ENCODE measurements at places on chromosomes 13 and 19.

- peak; percentile 28 for DNase-seq
Observed at GRCh38 chr19:2123682-2124387, 27.1 kb downstream of the IZUMO4 start.

DNA sequence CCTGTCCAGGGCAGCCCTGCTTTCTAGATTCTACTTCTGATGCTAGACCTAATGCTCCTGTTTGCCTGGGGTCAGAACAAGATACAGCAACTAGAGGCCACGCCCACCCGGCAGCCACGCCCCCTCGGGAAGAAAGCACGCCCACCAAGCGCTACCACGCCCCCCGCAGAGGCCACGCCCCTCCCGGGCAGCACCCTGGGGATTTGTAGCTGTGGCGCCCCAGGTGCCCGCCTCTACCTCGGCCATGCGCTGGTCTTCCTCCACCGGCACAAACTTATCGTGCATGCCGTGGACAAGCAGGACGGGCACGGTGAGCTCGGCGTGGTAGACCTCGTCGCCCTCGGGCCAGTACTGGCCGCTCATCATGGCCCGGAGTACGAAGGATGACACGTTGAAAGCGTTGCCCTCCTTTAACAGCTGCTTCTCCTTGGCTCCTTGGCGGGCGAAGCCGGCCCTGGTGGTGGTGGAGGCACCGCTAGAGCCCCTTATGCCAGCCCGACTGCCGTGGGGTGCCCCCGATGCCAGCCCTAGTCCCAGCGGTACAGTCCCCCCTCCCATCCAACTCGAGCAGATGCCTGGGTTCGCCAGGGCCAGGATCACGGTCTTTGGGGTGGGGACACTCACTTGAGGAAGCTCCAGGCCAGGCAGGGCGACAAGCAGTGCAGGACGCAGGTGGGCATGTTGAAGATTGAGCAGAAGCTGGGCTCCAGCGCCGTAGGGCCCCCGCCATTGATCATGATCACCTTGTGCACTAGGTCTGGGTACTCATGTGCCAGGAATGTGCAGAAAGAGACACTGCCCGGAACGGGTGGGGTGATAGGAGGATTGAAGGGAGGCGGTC is 9.0 kb downstream of the ABHD8 start:
- DNase-seq: peak; percentile 80

DNA sequence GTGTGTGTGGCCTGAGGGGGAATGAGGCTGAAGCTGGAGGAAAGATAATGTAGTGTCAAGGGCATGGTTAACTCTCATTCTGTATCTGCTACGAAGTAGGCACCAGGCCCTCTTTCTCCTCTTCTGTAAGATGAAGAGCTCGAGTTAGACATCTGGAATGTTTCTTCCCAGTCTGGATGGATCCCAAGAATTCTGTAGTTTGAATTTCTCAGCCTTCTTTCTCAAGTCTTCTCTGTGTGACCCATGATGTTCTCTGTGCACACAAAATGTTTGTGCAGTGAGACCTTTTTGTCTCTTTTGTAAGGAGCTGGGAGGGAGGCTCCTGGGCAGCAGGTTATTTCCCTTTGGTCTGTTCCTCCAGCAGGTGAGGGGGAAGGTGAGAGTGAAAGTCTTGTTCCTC is 13.7 kb downstream of the FGF9 start:
- DNase-seq: no peak

GRCh38 chr13:108597943-108598342 is 31.5 kb upstream of the MYO16 start:
- no peak for DNase-seq

GRCh38 chr19:18903156-18904037 is 7.4 kb upstream of the CERS1 start:
- DNase-seq: no peak

DNA sequence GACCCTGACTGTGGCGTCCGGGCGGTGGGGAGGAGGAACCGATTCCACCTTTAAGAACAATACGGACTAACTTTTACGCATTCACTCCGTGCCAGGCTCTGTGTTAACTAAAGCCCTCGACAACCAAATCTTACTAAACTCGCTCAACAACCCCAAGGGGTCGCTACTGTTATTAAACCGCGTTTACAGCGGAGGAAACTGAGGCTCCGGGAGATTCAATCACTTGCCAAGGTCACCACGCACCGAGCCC is 1.2 kb downstream of the SAMD1 start:
- DNase-seq: no peak

DNA sequence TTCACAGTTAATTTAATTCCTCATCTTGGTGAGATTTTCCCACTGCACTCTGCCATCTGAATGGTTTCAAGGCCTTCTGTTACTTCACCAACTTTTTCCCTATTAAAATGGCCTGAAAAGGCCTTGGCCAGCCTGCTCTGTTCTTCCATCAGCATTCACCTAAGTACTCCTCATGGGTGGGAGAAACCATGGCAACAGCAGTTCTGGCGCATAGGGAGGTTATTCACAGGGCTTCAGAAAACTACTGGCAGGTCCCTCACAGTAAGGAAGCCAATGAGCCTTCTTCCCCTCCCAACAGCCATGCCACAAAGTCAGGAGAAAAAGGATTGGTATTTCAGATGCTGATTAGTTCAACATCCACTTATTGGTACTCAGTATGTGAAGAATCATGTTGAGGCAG is 17.2 kb upstream of the GJB2 start:
- DNase-seq: no peak

GRCh38 chr13:66914155-66914554 is 316.0 kb downstream of the PCDH9 start:
- no peak for DNase-seq

- DNase-seq: no peak
Observed at GRCh38 chr13:35785576-35786303, 309.3 kb upstream of the MAB21L1 start.

GRCh38 chr13:45333251-45333976 is 7.6 kb downstream of the TPT1 start:
- no peak for DNase-seq

DNA sequence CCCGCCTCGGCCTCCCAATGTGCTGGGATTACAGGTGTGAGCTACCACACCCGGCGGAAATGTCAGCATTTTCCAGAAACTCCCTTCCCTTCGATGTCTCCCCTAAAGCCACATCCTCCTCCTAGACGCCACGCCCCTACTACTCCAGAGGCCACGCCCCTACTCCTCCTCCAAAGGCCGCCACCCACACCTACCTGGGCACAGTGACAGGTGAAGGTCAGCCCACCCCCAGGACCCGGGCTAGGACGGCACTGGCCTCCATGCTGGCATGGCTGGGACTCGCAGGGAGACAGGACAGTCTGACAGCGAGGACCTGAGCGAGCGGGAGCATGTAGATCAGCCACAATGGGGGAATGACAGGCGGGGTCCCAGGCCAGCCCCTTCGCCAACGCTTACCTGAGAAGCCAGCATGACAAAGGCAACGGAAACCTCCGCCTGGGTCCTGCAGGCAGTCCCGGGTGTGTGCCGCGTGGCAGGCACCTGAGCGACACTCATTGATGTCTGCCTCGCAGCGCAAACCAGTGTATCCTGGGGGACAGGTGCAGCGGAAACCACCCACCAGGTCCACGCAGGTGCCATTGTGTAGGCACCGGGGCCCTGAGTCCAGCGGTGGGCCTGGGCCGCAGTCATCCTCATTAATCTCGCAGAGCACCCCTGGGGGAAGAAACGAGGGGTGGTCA is 22.0 kb downstream of the NOTCH3 start:
- DNase-seq: no peak

DNA sequence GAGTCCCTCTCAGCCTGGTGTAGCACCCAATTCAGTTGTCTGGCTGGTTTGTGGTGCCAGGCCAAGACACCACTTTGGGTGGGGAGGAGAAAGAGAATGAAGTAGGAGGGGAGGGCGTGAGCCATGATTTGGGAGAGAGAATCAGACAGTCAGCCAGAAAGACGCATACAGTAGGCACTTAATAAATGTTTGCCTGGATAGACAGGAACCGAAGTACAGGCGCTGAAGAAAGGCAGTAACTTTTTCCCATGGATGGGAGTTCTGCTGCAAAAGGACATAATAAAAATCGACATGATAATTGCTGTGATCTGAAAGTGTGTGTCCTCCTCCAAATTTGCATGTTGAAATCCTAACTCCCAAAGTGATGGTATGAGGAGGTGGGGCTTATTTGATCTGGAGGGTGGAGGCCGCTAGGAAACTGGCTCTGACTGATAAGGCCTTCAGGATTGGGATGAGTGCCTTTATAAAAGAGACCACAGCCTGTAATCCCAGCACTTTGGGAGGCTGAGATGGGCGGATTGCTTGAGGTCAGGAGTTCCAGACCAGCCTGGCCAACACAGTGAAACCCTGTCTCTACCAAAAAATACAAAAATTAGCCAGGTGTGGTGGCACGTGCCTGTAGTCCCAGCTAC is 38.4 kb upstream of the PDCD5 start:
- no peak for DNase-seq

GRCh38 chr13:33798023-33798422 is 19.9 kb upstream of the RFC3 start:
- DNase-seq: no peak

DNA sequence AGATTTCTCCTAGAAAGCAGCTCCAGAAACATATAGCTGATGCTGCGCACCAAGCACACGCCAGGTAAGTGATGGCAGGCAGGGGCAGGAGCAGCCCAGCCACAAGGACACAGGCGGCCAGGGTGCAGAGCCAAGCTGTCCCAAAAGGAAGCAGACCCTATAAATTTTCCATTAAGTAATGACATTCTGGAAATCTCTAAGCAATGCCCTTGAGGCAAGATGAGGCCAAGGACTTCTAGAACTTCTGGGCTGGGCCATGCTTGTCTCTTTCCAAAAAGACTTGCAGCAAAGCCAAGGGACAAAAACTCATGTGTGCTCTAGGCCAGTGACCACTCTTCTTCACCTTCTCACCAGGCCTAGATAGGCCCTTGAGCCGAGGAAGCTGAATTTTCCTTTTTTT is 42.2 kb upstream of the EPHX3 start:
- no peak for DNase-seq

DNA sequence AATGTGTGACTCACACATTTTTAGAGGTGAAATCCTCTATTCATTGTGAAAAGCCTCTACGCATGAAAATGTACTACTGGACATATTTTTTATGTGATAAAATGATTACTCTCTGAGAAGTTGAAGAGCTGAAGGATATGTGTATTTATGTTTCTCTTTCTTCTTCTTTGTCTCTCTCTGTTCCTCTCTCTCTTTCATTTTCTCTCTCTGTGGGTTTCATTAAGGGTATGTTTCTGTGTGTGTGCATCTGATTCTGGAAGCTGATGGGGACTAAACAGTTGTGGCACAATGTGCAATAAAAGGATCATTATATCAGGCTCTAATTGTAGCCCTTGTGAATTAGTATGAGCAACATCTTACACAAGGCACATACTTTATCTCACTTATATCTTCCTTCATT is 867.7 kb downstream of the PCDH9 start:
- DNase-seq: no peak

DNA sequence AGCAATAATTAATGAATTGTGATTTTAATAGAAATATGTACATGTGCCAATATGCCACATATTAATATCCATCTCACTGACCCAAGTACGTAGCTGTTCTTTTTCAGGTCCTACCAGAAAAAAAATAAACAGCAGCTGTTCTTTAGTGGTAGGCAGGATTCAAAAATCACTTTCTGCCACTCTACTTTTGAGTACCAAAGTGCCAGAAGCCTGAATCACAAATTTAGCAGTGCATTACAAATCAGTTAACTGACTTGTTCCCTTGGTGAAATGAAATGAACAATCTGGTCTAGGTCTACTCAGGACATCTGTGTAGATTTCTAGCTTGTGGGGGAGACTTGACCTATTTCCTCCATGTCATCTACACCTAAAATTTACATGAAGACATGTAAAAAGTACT is 775.5 kb upstream of the GPC6 start:
- no peak for DNase-seq

- no peak for DNase-seq
Observed at GRCh38 chr13:60164234-60164889, 634 bp upstream of the DIAPH3 start.

- DNase-seq: no peak
Observed at GRCh38 chr19:23263870-23264590, 13.8 kb upstream of the ZNF724 start.

GRCh38 chr19:55196803-55197202 is 12.5 kb downstream of the PTPRH start:
- DNase-seq: no peak

DNA sequence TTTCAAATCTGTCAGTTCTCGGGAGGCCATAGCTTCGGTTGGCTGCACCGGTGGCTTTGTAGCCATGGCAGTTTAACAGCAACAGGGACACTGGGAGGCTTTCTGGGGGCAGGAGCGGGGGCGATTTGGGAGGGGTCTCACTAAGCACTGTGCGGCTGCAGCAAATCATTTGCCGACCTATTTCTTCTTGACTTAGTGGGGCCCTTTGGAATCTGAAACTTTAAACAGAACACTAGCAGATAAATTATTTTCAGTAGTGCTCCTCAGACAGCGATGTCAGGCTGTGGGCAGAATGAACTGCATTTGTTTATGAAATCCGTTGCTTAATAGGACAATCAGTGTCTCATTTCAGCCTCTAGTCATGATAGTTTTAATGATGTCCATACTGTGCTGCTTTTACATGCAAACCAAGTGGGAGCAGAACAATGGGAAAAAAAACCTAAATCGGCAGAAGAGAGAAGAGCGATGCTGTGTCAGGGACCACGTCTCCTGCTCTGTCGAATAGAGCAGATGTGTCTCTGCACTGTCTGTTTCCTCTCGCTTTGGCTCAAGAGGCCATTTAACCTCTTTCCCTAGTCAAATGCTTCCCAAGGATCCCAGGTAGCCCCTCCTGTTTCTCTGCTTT is 211.9 kb downstream of the OLFM4 start:
- DNase-seq: no peak

- no peak for DNase-seq
Observed at GRCh38 chr13:98722958-98723357, 29.5 kb downstream of the SLC15A1 start.
